CD4-positive, alpha-beta T cell treated with Interleukin-17A for 1 hour (primary cell): ENCODE measurements at places on chromosomes 1 and 21.
A peak's percentile ranks its signal among the peaks of the same experiment; 100 is the strongest.

DNA sequence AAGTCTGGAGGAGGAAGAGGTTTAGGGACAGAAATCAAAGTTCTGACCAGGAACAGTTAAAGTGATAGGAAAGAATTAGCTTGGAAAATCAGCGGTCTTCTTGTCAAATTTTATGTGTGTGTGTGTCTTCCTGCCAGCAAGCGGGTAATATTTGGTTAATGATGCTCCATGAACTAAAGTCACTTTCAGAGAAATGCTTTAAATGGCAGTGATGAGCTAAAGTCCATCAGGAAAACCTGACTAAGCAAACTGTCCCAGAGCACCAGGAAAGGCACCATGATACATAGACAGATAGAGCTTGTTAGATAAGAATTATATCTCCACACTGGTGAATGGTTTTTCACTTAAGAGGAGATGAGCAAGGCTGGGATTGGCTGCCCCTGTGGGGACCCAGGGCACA, 10.0 kb upstream of the CDC14A start:
- DNase-seq = no peak

DNA sequence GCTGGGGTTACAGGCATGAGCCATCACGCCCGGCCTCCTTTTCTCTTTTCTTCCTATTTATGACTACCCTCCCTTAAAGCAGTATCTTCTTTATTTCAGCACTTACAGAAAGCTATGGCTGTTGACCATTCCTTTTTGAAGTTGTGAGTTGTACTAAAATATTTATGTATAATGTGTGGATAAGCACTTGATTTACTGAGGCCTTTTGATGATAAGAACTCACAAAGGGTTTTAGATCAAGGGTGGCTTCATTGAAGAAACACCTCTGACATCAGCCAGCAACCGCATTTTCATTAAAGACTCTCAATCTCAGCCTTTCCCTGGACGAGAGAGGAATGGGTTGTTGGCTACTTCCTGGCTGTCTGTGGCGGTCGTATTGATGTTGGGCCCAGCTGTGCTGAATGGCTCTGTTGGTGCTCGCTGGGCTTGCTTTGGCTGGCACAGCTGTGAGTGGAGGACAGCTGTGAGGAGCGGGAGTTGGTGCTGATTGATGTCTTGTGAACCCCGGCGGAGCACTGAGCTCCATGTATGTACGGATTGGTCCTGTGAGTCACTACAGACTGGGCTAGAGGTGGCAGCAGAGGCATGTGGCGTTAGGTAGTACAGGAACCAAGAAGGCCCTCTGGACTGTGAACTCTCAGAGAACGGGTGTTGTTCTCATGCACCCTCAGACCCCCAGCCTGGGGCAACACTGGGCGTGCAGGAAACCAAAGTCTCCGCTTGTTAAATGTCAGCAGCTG, 208.8 kb downstream of the KIF26B start:
- DNase-seq = no peak

GRCh38 chr1:43664369-43664768, 14.4 kb downstream of the KDM4A start:
- DNase-seq = no peak

DNA sequence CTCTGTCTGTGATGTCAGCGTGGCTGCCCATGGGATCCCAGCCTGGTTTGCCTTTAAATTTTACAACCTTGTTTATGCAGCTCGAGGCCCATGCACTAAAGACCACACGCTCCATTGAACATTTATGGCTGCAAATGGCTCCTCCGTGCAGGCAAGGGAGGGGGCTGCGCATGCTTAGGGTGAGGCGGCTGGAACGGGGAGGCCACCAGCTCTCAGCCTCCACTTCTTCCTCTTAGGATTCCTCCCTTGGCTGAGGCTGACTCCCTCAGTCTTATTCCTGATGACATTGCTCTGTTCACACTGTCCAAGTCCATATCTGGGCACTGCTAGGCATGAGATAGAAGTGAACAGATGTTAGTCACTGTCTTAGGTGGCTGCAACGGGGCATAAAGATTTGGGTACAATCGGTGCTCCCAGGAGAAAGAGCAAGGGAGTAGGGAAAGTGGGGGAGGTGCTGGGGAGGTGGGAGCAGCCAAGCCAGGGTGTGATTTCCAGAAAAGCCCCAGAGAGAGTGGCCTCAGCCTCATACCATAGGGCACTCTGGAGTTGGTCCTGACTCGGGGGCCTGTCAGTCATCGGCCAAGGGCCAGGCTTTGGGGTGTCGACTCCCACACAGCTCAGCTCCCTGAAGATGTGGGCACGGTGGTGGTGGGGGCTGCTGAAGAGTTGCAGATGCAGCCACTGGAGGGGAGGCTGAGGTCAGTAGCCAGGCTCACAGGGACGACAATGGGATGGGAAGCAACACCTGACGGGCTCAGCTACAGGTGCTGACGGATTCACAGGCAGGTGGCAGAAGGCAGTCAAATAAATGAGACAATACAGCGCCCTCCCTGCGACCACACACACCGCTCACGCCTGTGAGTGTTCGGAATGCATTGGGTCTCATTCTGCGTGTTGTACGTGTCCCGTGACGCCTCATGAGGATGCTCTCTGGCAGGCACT, 37.3 kb upstream of the ACTL8 start:
- no peak for DNase-seq

- DNase-seq = no peak
Measured at GRCh38 chr1:228903434-228904071, 168.3 kb downstream of the RHOU start.

DNA sequence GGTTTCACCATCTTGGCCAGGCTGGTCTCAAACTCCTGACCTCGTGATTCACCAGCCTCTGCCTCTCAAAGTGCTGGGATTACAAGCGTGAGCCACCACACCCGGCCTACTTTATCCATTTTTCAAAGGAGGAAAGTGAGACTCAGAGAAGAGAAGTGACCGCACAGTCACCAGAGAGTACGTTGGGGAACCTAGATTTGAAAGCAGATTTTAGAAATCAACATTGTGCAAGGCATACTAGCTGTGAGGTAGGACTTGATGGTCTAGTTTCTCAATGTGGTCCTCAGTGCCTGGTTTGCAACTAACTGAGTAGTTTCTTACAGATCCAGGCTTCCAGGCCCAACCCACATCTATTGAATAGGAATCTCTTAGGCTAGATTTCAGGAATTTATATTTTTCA, 1.7 kb upstream of the PRCC start:
- no peak for DNase-seq

- no peak for DNase-seq
Measured at GRCh38 chr1:202811296-202812175, 782 bp downstream of the PCAT6 start.

- no peak for DNase-seq
Measured at GRCh38 chr1:160758521-160758920, 19.5 kb downstream of the SLAMF7 start.

- DNase-seq = no peak
Measured at GRCh38 chr1:245031041-245031440, 123.7 kb upstream of the KIF26B start.

DNA sequence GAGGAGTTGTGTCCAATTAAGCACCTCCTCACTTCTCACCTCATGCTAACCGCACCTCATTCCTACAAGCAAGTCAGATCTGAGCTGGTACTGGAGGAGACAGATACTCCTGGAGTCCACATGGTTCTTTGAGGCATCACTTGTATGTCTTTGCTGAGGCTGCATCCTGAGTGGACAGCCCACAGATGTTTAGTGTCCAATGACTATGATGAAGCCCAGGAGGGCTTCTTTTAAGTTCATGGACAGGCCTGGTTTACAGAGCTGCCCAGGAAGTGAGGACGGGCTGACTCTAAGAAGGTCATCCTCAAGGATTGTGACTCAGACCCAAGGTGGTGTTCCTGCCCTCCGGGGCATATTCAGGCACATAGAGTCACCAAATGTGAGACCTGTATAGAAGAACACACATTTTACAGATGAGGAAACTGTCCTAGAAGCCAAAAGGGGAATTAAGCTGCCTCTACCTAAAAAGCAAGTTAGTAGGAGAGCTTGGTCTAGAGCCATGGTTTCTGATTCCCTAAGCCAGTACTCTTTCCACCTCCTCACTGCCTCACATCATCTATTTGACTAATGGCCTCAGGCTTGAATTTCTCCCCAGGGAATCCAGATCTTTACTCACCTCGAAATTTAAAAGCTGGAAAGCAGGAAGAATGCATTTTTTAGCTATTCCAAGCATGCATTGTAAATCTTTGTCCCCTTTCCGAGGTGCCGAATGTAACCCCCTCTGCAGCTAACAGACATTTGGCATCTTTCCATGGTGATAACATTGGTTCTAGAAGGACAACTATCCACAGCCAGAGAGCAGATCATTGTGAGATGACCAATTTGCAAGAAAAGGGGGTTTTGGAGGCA, 228.1 kb downstream of the OMA1 start:
- DNase-seq = no peak

DNA sequence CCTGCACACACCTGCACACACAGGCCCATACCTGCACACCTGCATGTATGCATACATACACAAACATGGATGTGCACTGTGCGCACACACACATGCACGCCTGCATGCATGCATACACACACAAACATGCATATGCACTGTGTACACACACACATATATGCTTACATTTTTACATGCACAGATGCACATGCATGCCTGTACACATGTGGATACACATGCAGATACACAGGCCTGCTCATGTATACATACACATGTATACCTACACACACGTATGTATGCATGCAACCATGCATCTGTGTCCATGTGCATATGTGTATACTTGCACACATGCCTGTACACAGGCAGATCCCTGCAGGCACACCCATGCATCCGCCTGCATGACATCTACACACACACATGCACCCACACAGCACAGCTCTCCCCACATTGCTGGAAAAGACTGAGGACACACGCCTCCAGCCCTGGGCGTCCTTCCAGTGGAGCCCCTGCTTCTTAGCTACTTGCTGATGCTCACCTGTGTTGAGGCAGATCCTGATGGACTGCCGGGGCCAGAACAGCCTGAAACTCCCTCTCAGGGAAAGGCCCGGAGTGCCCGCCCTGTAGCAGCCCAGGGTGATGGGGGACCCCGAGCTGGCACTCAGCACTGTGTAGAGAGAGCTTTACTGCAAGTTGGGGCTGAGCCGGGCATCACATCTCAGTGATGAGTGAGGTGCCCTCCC, 28.6 kb downstream of the KRTAP10-1 start:
- DNase-seq = no peak

DNA sequence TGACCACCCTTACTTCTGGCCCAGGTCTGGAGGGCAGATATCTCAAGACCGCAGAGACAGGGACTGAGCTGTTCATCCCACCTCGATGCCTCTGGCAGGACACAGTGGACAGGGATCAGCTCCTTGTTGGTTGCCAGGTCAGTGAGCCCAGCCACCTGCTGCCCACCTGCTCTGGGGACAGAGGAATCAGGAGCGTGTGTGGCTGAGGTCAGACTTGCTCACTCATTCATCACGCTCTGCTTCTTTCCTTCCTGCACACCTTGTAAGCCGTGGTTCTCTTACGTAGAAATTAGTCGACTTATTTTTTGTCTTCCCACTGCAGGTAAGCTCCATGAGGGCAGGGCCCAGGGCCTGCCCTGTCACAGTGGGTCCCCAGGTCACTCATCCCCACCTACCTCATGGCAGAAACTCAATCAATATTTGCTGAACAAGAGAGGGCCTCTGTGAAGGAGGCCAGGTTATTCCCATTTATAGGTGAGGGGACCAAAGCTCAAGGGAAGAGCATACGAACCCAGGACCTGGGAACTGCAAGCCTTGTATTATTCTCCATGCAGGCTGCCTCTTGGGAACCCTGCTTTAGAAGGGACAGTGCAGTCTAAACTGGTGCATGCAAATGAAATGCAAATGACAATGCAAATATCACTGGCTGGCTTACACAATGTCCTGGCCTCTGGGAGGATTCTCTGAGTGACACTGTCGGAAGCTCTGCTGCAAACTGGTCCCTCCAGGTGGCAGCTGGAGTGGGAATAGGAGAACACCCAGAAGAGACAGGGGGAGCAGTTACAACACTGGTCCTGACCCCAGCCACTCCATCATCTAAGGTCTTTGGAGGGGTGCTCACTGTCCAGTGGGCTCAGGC, 58.4 kb upstream of the PAX7 start:
- DNase-seq = no peak

- no peak for DNase-seq
Measured at GRCh38 chr1:216388558-216388957, 34.7 kb downstream of the USH2A start.

- DNase-seq = no peak
Measured at GRCh38 chr1:13878451-13878850, 178.5 kb downstream of the PRDM2 start.

- peak; percentile 31 for DNase-seq
Measured at GRCh38 chr1:109787845-109788601, 24.3 kb upstream of the EPS8L3 start.

DNA sequence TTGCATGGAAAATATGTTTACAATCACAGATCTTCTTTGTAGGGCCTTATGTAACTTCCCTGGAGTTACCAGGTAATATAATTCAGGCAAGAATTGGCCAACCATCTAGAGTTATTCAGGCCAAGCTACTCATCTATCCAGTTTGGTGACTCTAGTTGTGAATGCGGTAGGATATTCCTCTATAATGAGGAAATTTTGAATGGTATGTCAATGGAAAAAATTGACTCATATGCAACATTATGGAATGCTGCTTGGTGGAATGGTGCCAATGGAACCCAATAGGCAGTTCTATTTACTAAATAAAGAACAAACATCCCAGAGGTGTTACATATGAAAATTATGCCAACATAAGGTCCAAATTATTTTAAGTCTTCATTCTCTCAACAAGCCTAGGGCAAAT, 5.6 kb upstream of the TNFSF18 start:
- no peak for DNase-seq

GRCh38 chr1:94398356-94398755, 19.8 kb upstream of the ABCD3 start:
- no peak for DNase-seq

DNA sequence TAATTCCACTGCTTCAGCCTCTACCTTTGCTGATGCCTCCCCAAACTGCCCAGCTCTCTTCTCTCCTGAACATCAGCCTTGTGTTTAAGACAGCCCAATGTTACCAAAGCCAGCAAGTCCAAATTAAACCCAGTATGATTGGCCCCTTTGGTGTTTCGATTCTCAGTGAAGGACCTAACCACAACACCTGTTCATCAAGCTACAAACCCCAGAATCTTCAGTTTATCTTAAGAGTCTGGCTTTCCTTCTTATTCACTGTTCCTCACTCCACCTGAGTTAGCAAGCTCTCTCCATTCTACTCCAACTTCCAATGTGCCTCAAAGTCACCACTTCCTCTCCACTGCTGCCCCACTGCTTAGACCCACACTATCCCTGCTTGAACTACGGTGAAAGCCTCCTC, 25.5 kb upstream of the ITPKB start:
- no peak for DNase-seq

DNA sequence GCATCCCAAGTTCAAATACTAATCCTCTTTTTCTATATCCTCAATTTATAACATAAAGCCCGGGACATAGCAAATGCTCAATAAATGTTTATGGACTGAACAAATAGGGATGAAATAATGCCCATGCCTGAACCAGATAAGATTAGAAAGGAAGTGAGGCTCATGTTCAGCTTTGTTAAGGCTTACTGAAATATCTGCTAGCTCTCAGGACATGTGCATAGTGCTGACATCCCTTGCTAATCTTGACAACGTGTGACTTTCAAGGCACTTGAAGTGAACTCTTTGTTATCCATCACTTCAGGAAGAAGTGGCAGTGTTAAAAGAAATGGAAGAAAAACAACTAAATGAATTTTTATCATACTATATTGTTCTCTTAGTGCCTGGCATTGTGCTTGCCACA, 260.3 kb upstream of the SGIP1 start:
- no peak for DNase-seq
